CD14-positive monocyte (primary cell): ENCODE measurements at places on chromosomes 5 and 9. TPM values are rescaled to one million over a fixed set of nuclear protein-coding genes. Genes with fewer than 3 reads are reported as not detected.

DNA sequence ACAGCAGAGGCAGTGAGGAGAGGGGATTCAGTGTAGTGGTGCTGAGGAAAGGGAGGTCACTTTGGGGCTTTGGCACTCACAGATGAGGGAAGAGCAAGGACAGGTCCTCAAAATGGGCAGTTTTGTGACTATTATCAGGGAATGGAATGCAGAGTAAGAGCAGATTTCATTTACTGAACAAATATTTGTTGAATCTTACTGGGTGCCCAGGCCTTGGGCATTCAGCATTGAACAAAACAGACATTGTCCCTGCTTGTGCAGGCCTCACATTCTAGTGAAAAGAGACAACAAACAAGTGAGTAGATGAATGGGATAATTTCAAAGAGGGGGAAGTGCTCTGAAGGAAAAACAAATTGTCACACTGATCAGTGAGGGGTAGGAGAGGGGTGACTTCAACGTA lies 404.1 kb downstream of the DMRT2 start:
- DNase-seq: no peak

Gene LCN15
- polyA plus RNA-seq: not detected

Gene SPINK5
- not detected in 2 replicates for polyA plus RNA-seq

- DNase-seq: no peak
These were observed 217.2 kb upstream of the DAPK1 start for GRCh38 chr9:87280421-87280820.
